Activated T-helper 1 cell treated with anti-CD3 and anti-CD28 coated beads, Interleukin-12 subunit alpha, Interleukin-12 subunit beta, Interleukin-2, Interleukin-4 antibody, amounts not matched to agents 30 ng/mL and 10 ng/mL and 1 ng/mL, durations not matched to agents 14 hours and 24 hours and 36 hours (primary cell): ENCODE measurements at places on chromosomes 3 and 15. TPM values are rescaled to one million over a fixed set of nuclear protein-coding genes. Genes with fewer than 3 reads are reported as not detected.

GRCh38 chr3:39190281-39191025, 1.9 kb downstream of the XIRP1 start:
- H3K27ac ChIP-seq, result no peak overlapping the region
- peaks cover 3% of the 10 kb centered on the region for H3K27me3 ChIP-seq
- no peak for DNase-seq
- no peak overlapping the region for H3K4me3 ChIP-seq
- no peaks in the 10 kb centered on the region for H3K36me3 ChIP-seq

- H3K4me1 ChIP-seq, result peaks cover 37% of the 10 kb centered on the region
- DNase-seq, result peak; percentile 38
- H3K27ac ChIP-seq, result peak overlapping the region; percentile 94
- peak overlapping the region; percentile 88 for H3K4me3 ChIP-seq
- H3K27me3 ChIP-seq, result no peaks in the 10 kb centered on the region
These were observed 10.9 kb downstream of the GNB5 start for GRCh38 chr15:52180196-52180835.

GRCh38 chr3:119508172-119508845, 10.0 kb downstream of the TIMMDC1 start:
- DNase-seq, result peak; percentile 31
- H3K4me1 ChIP-seq, result peaks cover 39% of the 10 kb centered on the region
- H3K4me3 ChIP-seq, result peak overlapping the region; percentile 5
- H3K27ac ChIP-seq, result peak overlapping the region; percentile 89
- peaks cover 44% of the 10 kb centered on the region for H3K36me3 ChIP-seq

DNA sequence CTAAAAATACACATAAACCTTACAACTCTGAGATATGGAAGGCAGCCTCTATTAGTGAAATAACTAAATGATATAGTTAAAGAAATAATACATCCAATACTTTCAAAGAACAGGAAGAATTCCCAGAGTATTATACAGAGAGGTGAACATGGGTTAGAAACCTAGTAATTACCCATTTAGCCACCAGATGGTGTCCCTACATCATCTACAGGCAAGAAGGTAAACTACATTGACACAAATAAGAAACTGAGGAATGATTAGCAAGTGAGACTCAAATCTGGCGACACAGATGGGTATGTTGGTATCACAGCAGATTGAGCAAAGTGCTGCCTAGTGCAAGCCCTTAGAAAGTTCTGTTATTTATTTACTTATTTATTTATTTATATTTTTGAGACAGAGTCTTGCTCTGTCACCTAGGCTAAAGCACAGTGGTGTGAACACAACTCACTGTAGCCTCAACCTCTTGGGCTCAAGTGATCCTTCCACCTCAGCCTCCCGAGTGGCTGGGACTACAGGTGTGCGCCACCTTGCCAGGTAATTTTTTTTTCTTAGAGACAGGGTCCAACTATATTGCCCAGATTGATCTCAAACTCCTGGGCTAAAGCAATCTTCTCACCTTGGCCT, 28.2 kb downstream of the NEK4 start:
- DNase-seq, result no peak
- H3K4me3 ChIP-seq, result no peak overlapping the region
- no peaks in the 10 kb centered on the region for H3K27me3 ChIP-seq

GRCh38 chr3:44058022-44058867, 183.4 kb upstream of the TOPAZ1 start:
- no peak for DNase-seq
- peaks cover 5% of the 10 kb centered on the region for H3K27me3 ChIP-seq
- no peak overlapping the region for H3K27ac ChIP-seq
- no peak overlapping the region for H3K4me3 ChIP-seq
- H3K36me3 ChIP-seq, result no peaks in the 10 kb centered on the region

DNA sequence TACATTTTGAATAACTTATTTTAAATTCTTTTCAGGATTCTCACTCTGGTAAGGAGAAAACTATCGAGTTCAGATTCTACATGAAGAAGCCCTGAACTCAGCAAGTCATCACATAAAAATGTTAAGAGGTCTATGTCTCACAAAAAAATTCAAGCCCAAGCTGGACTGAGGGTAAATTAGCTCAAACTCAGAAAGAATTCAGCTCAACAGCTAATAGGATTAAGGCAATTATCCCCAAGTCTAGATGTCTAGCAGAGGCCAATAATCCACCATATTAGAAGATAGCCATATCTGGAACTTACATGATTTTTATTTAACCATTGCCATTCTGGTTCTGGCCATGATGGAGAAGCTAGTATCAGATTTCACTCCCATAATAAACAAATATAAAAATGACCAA, 909.7 kb downstream of the PLOD2 start:
- H3K27ac ChIP-seq, result no peak overlapping the region
- H3K4me1 ChIP-seq, result no peaks in the 10 kb centered on the region
- no peak for DNase-seq
- H3K27me3 ChIP-seq, result no peaks in the 10 kb centered on the region
- H3K36me3 ChIP-seq, result no peaks in the 10 kb centered on the region

GRCh38 chr3:27637346-27637995, 84.7 kb downstream of the EOMES start:
- no peaks in the 10 kb centered on the region for H3K27me3 ChIP-seq
- H3K27ac ChIP-seq, result no peak overlapping the region
- H3K4me3 ChIP-seq, result no peak overlapping the region
- peaks cover 21% of the 10 kb centered on the region for H3K4me1 ChIP-seq
- no peak for DNase-seq

- H3K4me3 ChIP-seq, result no peak overlapping the region
- H3K36me3 ChIP-seq, result no peaks in the 10 kb centered on the region
- no peak overlapping the region for H3K27ac ChIP-seq
- no peak for DNase-seq
- no peaks in the 10 kb centered on the region for H3K27me3 ChIP-seq
These were observed 37.4 kb upstream of the AZI2 start for GRCh38 chr3:28386049-28386448.

The BCL2A1 gene
- total RNA-seq, result 91.8 and 95.0 TPM in 2 replicates
